ENCODE measurements at places on chromosomes 1 and 21.

DNA sequence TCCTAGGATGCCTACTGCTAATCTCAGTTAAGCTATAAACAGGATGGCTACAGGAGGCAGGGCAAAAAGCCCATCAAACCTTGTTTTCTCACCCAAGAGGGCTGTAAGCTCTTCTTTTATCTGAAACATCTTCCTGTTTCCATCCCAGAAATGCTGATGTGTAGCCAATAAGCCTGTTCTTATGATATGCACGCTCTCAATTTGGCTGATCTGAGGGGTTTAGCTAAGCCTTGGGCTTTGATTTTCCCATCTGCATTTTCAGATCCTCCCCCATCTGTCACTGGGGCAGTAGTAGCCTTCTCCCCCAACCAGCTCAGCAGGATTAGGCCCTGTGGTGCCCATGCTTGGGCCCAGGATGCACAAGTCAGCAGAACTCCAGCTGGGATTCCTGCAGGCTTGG is 105.0 kb downstream of the BRINP2 start:
- no peak for DNase-seq
- no peaks in the 10 kb centered on the region for H3K4me1 ChIP-seq
- H3K27me3 ChIP-seq, result no peaks in the 10 kb centered on the region

DNA sequence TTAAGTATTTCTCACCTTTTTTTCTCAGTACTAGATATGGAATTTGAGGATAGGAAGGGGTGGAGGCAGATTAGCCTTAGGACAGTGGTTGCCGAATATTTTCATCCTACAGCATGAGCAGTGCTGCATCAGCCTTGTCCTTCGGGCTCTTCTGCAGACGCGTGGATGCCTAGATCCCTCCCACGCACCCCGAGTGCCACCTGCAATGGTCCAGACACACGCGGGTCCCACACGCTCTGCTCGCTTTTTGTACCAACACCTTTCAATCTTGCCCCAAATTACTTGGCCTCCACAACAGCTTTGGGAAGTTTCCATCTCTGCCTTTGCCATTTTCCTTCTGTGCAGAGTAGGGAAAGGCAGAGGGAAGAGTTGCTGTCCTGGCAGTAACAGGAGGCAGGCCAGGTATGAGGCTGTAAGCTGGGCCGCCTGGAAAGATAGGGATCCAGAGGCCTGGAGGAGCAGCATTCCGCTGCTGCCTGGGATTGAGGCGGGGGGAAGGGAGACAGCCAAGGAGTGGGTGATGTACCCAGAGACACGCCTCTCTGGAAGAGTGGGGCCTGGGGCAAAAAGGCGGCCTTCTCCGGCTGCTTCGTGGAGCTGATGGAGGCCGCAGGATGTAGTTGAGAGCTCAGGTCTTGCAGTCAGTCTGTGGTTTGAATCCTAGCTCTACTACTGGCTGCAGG is 467.7 kb downstream of the KIF26B start:
- no peak overlapping the region for H3K4me3 ChIP-seq
- H3K4me1 ChIP-seq, result no peaks in the 10 kb centered on the region
- H3K36me3 ChIP-seq, result no peaks in the 10 kb centered on the region
- no peak for DNase-seq
- no peak overlapping the region for H3K27ac ChIP-seq

DNA sequence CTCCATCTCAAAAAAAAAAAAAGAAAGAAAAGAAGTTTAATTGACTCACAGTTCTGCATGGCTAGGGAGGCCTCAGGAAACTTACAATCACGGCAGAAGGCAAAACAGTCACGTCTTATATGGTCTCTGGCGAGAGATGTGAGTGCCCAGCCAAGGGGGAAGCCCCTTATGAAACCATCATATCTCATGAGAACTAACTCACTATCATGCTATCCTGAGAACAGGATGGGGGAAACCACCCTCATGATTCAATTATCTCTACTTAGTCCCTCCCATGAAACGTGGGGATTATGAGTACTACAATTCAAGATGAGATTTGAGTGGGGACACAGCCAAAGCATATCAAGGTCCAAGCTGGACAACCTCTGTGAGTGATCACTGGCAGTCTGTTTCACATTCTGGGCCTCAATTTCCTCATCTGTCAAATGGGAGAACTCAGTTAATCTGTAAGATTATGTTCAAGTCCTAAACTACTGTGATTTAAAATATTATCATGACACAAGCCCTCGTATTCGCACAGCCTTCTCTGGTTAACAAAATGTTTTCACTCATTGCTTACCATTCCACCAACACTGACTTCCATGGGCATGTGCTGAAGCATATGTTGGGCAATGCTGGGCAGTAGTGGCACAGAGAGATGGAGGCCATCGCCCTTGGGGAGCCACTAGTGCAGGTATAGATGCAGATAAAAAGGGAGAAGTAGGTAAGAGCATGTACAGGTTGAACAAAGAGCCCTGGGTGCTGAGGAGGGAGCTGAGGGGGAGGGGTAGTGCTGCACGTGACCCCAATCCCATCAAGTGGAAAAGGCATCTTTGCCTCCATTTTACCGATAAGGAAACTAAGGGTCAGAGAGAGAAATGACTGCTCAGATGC is 46.2 kb upstream of the SLC2A1 start:
- DNase-seq, result no peak
- no peak overlapping the region for H3K27ac ChIP-seq
- H3K4me1 ChIP-seq, result no peaks in the 10 kb centered on the region
- peaks cover 3% of the 10 kb centered on the region for H3K27me3 ChIP-seq
- H3K36me3 ChIP-seq, result no peaks in the 10 kb centered on the region
- no peak overlapping the region for H3K4me3 ChIP-seq

DNA sequence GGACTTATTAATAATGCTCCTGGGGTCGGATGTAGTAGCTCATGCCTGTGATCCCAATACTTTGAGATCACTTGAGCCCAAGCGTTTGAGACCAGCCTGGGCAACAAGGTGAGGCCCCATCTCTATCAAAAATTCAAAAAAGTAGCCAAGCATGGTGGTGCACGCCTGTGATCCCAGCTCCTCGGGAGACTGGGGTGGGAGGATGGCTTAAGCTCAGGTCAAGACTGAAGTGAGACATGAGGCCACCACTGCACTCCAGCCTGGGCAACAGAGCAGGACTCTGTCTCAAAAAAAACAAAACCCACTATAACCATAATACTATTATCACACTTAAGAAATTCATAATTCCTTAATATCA is 1.6 kb upstream of the DEGS1 start:
- DNase-seq, result no peak
- H3K4me1 ChIP-seq, result peaks cover 38% of the 10 kb centered on the region
- no peak overlapping the region for H3K27ac ChIP-seq
- no peaks in the 10 kb centered on the region for H3K36me3 ChIP-seq

GRCh38 chr1:215474940-215475339 is 92.2 kb upstream of the KCTD3 start:
- DNase-seq, result no peak
- H3K36me3 ChIP-seq, result no peaks in the 10 kb centered on the region

GRCh38 chr21:14095056-14095455 is 115.7 kb downstream of the LIPI start:
- no peaks in the 10 kb centered on the region for H3K4me1 ChIP-seq
- no peak overlapping the region for H3K4me3 ChIP-seq
- no peaks in the 10 kb centered on the region for H3K36me3 ChIP-seq
- no peak overlapping the region for H3K27ac ChIP-seq

DNA sequence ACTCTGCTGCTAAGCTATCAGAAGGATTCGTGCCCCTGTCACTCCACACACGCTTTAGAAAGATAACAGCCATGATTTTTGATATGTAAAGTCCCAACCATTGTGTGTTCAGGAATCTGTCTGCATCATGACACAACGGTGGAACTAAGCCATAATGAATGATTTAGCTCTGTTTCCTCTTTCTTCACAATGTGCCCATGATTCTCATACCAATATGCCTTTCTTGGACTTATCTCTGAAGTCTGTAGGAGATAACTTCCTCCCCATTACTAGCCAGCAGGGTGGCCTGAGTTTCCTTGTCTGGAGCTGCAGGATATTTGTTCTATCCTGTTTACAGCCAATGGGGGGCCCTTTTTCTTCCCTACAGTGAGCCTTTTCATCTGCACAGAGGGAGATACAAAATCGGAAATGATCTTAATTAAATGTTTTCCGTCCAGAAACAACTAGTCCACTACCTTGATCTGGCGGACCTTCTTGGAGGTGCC is 511.7 kb downstream of the USP25 start:
- no peaks in the 10 kb centered on the region for H3K4me1 ChIP-seq
- H3K36me3 ChIP-seq, result no peaks in the 10 kb centered on the region
- no peak overlapping the region for H3K4me3 ChIP-seq
- H3K27me3 ChIP-seq, result no peaks in the 10 kb centered on the region
